ENCODE measurements at places on chromosomes 3 and 15.

DNA sequence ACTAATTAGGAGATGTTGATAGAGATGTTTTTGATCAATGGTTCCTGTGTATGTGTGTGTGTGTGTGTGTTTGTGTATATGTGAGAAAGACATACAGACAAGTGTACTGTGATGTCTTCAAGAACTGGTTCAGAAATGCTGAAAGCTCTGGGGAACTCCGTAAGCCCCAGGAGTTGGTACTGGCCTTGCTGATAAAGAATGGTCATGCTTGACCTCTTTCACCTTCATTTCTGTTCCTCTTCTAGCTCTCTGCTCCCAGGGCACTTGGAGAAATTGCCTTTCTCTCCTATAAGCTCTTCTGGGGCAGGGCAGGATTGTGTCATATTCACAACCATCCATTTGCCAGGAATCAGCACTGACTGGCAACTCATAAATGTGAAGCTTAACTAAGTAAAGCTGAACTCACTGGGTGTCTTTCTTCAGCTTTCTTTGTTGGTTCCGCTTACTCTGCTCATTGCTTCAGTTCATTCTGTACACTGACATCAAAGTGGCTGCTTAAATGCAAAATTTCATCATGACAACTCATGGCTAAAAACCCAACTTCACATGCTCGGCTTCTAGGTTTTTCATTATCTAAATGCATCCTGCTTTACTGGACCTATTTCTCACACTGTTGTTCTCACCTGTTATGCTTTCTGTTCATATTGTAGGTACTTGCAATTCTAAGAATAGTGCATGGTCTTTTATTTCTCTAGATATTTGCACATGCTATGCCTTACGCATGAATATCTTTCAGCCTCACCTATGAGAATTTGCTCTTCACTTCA lies 162.1 kb upstream of the LYSMD4 start:
- DNase-seq = no peak

- peak; percentile 89 for DNase-seq
Observed at GRCh38 chr3:69710153-69710977, 28.9 kb upstream of the MITF start.

GRCh38 chr15:94743668-94744067 lies 512.3 kb downstream of the MCTP2 start:
- DNase-seq = no peak

DNA sequence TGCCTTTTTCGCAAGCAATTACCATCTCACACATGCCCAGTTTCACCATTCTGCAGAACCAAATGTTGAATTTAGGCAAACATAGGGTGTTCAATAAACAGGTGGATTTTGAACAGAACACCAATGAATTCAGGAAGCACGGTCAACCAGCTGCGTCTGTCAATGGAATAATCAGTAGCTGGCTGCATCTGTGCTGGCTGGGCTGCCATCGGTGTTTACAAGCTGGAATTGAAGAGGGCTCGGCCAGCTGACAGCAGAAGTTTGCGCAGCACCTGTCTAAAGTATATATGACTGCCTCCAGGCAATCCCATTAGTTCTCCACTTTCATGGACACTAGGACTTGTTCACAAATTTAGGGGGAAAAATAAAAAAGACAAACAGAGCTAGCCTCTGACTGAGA lies 996.4 kb upstream of the CFAP20DC start:
- DNase-seq = no peak

DNA sequence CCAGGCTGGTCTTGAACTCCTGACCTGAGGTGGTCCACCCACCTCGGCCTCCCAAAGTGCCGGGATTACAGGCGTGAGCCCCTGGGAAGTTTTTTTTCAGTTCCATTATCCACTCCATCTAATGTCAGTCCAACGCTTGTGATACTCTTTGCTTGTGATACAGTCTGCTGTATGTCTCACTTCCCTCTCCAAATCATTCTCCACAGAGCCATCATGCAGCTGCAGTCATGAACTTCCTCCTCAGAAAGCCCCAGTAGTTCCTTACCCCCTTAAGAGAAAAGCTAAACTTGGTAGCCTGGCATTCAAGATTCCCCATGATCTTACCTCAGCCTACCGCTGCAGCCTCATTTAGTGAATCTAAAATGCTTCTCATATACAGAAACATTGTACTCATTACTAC lies 2.3 kb downstream of the ARPC4 start:
- DNase-seq = no peak

- DNase-seq = peak; percentile 68
Observed at GRCh38 chr3:149373235-149374125, 4.0 kb downstream of the TM4SF1 start.

DNA sequence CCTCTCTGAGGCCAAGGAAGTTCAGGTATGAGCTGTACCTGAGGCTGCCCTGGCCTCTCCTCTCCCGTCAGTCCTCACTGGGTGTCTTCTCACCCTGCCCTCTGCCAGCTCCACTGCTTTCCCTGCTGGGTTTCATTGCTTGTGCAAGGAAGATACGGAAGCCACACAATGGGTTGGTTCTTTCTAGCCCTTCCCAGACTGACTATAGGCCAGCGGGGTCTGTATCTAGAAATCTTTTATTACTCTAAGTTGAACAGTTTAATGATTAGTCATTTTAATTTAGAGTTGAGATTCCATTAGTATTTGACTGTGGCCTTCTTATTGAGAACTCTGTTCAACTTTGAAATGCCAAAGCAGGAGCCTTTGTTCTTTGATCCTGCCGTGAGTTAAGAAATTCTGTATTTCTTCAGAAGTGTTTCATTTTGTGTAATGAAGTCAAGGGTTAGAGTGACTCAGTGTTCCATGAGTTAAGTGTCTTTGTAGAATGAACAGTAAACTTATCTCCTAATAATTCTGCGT lies 16.2 kb downstream of the C3orf62 start:
- no peak for DNase-seq

- DNase-seq = no peak
Observed at GRCh38 chr3:24605511-24606028, 110.9 kb upstream of the THRB start.

GRCh38 chr3:129016356-129016719 lies 15.2 kb downstream of the EFCC1 start:
- DNase-seq = no peak

DNA sequence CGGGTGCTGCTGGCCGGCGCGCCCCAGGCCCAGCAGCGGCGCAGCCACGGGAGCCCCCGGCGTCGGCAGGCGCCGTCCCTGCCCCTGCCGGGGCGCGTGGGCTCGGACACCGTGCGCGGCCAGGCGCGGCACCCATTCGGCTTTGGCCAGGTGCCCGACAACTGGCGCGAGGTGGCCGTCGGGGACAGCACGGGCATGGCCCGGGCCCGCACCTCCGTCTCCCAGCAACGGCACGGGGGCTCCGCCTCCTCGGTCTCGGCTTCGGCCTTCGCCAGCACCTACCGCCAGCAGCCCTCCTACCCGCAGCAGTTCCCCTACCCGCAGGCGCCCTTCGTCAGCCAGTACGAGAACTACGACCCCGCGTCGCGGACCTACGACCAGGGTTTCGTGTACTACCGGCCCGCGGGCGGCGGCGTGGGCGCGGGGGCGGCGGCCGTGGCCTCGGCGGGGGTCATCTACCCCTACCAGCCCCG lies 777 bp downstream of the LOXL1 start:
- no peak for DNase-seq

- peak; percentile 18 for DNase-seq
Observed at GRCh38 chr3:85670634-85671205, 711.9 kb downstream of the CADM2 start.

GRCh38 chr3:161689584-161690298 lies 193.1 kb downstream of the OTOL1 start:
- no peak for DNase-seq

DNA sequence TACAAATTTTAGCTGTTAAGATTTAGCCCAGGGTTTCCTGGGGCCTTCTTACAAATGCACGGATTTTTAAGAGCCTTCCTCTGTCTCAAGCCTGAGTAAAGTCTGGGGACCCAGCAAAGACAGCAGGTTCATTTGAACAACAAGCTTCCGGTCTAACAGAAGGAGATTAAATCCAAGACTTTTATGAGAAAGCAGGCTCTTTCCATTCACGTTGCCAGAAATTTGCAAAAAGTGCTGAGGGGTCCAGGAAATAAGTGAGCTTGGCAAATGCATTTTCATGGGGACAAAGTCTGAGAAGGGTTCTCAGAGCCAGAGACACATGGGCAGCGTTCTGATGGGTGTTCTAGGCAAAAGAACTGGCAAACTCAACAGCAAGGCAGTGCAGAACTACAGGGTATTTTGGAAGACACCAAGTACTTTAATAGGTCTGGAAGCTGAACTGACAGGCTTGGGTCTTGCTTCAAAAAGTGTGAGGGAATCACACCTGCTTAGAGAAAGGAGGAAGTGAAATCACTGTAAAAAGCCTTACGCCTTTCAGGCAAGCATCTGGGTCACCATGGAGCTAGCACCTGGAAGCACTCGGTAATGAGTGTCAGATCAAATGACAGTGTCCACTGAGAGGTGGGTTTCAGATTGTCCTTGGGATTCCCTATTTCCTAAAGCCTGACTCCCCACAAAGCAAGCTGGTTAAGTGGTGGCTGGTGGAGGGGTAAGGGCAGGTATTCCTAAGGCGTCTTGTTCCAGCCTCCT lies 115.8 kb upstream of the ARHGEF3 start:
- DNase-seq = no peak

DNA sequence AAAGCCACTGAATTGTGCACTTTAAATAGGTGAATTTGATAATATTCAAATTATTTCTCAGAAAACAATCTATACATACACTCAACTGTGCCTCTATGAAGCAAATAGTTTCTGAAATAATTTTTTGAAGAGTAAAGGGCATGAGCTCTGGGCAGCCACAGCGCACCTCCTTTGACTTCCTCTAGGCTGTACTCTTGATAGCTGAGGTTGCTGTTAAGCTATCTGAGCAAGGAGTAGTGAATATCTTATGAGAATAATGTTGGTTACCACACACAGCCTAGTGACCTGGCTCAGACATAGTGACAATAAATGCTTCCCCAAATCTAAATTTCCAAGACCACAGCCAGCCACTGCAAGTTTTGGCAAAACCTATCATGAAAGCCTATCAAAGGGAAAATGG lies 11.6 kb upstream of the SEC61A1 start:
- no peak for DNase-seq

DNA sequence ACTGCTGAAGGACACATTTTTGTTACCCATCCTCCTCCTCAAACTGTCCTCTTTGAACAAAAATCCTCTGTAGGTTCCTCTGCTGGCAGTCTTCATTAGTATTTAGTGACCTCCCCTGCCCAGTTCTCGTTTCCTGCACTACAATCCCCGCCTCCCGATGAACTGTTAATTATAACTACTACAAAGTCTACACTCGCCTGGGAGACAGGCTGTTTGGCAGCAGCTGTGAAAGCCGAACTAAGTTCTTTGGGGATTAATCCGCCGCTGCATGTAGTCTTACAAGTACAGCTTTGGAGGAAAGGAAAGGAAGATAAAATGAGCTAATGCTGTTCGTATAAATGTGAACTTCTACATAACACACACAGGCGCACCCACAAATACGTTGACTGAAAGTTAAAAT lies 160.0 kb upstream of the WNT5A start:
- no peak for DNase-seq

- DNase-seq = no peak
Observed at GRCh38 chr15:62999923-63000561, 42.5 kb upstream of the TPM1 start.

DNA sequence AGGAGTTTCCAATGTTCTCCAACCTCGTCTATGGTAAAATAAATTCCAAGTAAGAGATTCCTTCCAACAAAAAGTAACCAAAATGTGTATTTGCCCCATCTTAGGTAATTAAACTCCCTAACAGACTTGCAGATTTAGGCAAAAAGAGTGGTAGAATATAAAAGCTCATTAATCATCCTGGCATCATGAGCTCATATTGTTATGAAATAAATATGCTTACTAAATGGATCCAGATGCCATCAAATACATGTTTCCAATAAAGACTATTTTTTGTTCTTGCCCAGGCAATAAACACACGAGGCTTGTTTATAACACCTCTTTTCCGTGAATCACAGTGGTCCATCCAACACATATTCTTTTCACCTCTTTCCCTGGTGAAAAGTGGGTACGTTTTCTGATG lies 189.4 kb downstream of the THSD4 start:
- no peak for DNase-seq

DNA sequence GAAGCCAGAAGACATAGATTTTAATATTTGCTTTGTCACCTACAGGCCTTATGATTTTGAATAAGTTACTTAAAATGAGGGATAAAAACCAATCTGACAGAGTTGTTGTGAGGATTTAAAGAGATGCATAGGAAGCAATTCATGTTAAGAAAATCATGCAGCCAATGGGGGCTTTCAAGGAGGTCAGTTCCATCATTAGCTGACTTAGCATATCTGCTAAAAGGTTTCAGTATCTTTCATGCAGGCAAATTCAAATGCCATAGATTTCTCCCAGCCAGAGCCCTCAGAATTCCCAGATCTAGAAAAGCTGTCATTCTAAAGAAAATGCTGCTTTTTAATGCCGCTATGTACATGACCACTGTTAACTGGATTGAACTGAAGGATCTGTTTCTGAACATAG lies 176.1 kb downstream of the GOLIM4 start:
- DNase-seq = no peak

DNA sequence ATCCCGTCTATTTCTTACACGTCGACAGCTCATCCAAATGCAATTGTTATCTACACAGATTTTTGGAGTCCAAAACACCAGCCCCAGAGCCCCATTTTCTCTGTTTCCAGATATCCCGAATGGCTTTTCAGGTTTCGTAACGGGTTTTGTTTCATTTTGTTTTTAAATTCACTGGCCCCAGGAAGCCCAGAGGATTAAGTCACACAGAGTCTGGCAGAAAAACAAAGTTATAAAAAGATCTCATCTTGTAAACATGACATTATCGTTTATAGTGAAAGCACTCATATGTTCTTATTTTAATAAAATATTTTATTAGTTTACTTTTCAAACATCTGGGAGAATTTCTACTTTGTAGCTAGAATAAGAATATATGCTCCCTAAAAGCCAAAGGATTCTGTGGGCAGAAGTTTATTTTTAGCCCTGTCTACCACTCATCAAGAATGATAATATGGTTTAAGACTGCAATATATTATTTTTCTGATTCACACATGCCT lies 149.3 kb upstream of the SLC2A2 start:
- DNase-seq = no peak

GRCh38 chr3:59101231-59101736 lies 51.5 kb upstream of the CFAP20DC start:
- no peak for DNase-seq

- no peak for DNase-seq
Observed at GRCh38 chr3:126146034-126146433, 34.4 kb downstream of the ALDH1L1 start.

GRCh38 chr3:124574012-124574411 lies 156.2 kb upstream of the UMPS start:
- no peak for DNase-seq

GRCh38 chr3:65348398-65348995 lies 660.7 kb upstream of the ADAMTS9 start:
- peak; percentile 48 for DNase-seq

- DNase-seq = no peak
Observed at GRCh38 chr15:76936671-76937070, 5.1 kb downstream of the RCN2 start.

DNA sequence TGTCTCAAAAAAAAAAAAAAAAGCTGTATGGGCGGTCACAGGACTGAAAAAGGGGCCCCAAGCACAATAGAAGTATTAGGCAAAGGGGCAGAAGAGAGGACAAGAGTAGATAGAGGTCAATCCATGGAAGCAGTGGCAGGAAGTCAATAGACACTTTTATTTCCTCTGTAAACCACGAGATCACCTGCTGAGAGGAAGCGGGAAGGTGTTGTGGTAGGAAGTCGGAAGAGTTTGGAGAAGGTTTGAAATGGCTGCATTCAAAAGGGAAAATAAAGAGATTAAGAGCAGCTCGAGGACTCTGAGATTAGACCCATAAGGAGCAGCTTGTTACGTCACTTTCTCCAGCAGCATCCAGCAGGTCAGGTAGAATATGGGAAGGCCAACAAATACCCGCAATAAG lies 14.2 kb upstream of the ZNF148 start:
- no peak for DNase-seq
